Retina (tissue), 1 donor: ENCODE measurements at places on chromosomes 5 and 9.
A peak's percentile ranks its signal among the peaks of the same experiment; 100 is the strongest.

GRCh38 chr5:4857761-4858160 is 282.4 kb upstream of the ADAMTS16 start:
- no peak for DNase-seq

- DNase-seq = peak; percentile 45
Measured at GRCh38 chr5:101904736-101905135, 391.3 kb downstream of the SLCO4C1 start.

DNA sequence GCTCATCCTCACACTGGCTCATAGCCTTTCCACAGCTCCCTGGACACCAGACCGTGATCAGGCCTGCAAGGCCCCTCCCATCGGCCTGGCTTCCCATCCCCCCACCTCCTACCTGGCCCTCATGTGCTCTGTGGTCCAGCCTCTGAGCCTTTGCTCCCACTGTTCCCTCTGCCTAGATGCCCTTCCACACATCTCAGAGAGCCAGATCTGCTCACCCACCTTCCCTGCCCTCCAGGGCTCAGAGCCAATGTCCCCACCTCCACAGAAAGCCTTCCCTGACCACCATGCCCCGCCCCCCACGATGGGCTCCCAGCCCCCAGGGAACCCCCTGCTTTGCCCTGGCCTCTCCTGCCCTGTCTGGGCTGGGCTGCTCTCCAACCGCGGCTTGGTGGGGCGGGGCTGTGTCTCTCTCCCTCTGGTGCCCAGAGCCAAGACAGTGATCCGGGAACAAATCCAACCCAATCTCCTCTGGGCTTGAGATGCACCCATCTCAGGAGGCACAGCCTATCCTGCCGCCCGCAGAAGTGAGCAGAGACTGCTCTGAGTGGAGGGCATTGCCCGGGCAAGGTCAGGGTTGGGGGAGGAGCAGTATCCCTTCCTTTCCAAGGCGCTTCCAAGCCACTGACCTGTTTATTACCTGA is 1.6 kb downstream of the NINJ1 start:
- no peak for DNase-seq

DNA sequence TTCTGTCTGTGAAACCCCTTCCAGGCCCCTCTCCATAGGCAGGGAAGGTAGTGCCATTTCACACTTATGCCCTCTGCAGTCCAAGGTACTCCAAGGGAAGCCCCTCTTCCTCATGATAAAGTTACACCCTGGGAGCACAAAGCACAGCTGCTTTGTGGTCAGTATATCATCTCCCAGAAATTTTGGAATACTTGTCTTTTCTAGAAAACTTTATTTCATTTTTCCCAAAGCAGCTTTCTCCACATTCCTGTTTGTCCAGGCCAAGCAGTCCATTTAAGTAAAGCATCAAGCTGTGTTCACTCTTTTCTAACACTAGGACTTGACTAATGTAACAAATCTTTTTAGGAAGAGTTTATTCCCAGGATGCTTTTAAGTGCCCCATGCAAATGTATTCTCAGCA is 371.8 kb upstream of the RGMB start:
- no peak for DNase-seq

DNA sequence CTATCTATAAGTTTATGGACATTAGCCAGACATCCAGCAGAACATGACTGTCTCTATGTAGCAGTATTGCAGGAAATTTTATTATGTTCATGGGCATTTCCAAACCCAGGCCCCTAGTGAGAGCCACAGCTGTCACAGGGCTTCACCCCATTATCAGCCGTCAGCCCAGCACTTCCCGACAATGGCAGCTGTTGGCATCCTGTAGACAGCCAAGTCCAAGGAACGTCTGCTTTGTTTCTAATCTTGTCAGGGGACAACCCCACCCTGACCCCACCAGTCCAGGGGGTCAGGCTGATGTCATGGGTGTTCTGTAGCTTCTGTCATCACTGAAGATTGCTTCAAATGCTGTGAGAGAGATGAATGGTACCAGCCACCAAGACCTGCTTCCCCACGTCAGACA is 565.3 kb upstream of the BRINP1 start:
- no peak for DNase-seq

DNA sequence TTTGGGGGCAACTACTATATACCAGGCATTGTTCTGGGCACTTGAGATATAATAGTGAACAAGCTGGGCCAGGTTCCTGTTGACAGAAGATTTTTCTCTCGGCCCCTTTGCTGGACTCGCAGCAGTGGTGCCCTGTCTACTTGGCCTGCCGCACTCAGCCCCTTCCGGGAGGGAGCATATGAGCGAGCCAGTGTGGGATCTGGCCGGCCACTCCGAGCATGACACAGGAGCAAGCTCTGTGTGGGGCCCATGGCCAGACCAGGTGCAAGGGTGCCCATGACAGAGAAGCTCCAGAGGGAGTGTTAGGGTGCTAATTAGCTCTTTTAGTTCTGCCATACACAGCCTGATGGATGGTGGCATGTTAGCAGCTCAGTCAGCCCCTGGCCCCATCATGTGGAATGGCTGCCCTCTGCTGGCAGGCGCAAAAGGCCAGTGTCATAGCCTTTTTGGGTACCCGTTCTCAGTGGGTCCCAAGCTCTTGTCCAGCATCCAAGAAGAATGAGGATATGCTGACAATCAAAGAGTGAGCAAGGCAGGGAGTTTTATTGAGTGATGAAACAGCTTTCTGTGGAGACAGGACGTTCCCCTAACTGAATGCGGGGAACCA is 9.3 kb upstream of the KIF4B start:
- no peak for DNase-seq
